ENCODE measurements at places on chromosomes 4 and X. TPM values are rescaled to one million over a fixed set of nuclear protein-coding genes. Genes with fewer than 3 reads are reported as not detected.
A peak's percentile ranks its signal among the peaks of the same experiment; 100 is the strongest.

- no peaks in the 10 kb centered on the region for H3K27me3 ChIP-seq
- no peak overlapping the region for H3K27ac ChIP-seq
- peaks cover 5% of the 10 kb centered on the region for H3K36me3 ChIP-seq
Observed at GRCh38 chr4:8404791-8405515, 35.6 kb downstream of the ACOX3 start.

DNA sequence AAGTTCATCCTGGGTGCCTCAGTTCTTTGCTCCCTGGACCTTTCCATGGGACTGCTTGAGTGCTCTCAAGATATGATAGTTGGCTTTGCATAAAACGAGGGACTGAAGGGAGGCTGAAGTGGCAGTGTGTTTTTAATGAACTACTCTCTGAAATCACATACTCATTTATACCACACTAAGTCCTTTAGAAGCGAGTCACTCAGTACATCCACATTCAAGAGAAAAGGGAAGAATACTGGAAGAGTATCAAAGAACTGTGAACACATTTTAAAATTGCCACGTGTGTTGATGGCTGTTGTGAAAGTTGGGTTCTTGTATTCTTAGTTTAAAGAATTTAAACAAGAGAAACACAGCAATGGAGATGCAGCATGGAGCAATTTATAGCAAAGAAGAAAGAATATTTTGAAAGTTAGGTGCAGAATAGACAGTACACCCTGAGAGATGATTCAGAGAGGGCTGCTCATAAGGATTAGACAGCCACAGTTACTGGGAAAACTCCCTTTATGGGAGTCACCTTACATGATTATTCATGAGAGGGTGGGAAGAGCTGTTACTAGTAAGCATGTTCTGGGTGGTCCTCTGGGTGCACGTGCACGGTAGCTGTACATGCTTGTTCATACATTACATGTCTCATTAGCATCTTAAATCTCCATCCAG, 380.7 kb downstream of the ADGRL3 start:
- no peak overlapping the region for H3K27ac ChIP-seq
- H3K4me1 ChIP-seq, result no peaks in the 10 kb centered on the region
- no peaks in the 10 kb centered on the region for H3K36me3 ChIP-seq
- no peaks in the 10 kb centered on the region for H3K27me3 ChIP-seq
- no peak overlapping the region for H3K4me3 ChIP-seq
- DNase-seq, result no peak

- H3K27me3 ChIP-seq, result peaks cover 35% of the 10 kb centered on the region
- peak overlapping the region; percentile 84 for H3K4me3 ChIP-seq
- H3K4me1 ChIP-seq, result peaks cover 64% of the 10 kb centered on the region
- peaks cover 15% of the 10 kb centered on the region for H3K36me3 ChIP-seq
Observed at GRCh38 chr4:56655627-56656345, 25.3 kb downstream of the HOPX start.

- no peaks in the 10 kb centered on the region for H3K36me3 ChIP-seq
- H3K4me3 ChIP-seq, result no peak overlapping the region
- H3K27me3 ChIP-seq, result no peaks in the 10 kb centered on the region
- no peaks in the 10 kb centered on the region for H3K4me1 ChIP-seq
Observed at GRCh38 chr4:89204624-89205023, 93.3 kb downstream of the TIGD2 start.

FGF16 gene
- total RNA-seq, result not detected

DNA sequence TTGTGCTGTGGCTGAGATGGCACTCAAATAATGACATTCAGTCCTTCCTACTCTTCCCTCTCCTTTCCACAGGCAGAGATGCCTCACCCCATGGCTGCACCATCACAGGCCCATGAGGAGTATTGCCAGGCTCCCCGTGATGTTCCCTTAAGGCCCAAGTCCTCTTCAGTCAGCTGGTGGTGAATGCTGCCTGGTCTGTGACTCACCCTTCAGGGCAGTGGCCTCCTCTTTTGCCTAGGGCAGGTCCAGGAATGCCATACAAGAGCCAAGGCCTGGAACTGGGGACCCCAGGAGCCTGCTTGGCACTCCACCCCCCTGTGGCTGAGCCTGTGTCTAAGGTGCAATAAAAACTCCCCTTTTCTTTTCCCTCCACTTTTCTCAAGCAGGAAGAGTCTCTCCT, 144.2 kb upstream of the GEMIN8 start:
- H3K4me3 ChIP-seq, result no peak overlapping the region
- no peaks in the 10 kb centered on the region for H3K27me3 ChIP-seq
- DNase-seq, result no peak
- no peaks in the 10 kb centered on the region for H3K36me3 ChIP-seq
- H3K27ac ChIP-seq, result no peak overlapping the region

DNA sequence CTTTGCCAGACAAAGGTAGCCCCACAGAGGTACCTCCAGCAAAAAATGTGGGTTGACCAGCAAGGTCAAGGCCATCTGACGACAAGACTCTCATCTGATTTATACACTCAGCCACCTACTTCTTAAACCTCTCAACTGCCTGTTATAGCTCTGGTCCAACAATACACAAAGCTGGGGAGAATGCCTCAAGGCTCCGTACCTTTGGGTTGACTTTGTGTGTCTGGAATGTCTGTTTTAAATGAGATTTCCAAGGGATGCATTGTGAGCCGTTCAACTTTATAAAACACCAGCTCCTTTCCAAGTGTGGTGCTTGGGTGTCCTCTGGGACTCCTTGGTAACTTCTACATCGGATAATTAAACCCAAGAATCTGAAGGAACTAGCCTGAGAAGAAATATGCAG, 167.0 kb upstream of the RPL34 start:
- no peak overlapping the region for H3K27ac ChIP-seq
- DNase-seq, result no peak
- no peak overlapping the region for H3K4me3 ChIP-seq
- H3K27me3 ChIP-seq, result peaks cover 11% of the 10 kb centered on the region
- H3K36me3 ChIP-seq, result peaks cover 6% of the 10 kb centered on the region
- H3K4me1 ChIP-seq, result peaks cover 7% of the 10 kb centered on the region

DNA sequence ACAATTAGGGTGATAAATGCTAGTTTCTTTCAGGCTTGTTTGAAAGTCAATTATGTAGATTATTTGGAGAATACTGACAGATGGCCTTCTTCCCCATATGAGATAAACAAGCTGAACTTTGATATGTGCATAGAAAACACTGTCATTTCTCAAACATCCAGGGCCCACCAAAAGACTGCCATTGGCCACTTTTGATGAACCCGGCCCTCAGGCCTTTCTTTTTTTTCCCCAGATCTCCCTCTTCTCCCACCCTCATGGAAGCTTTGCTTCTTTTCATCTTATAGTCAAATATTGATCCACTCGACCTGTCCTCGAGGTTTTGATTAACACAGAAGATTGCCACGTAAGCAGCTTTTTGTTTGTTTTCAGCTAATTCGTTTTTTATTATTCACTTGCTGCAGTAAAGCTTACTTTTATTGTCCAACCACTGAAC, 377.4 kb downstream of the SMARCA1 start:
- no peaks in the 10 kb centered on the region for H3K4me1 ChIP-seq
- no peak overlapping the region for H3K4me3 ChIP-seq

- peak; percentile 30 for DNase-seq
- H3K4me1 ChIP-seq, result peaks cover 15% of the 10 kb centered on the region
- H3K4me3 ChIP-seq, result peak overlapping the region; percentile 75
- H3K27ac ChIP-seq, result peak overlapping the region; percentile 36
Observed at GRCh38 chr4:76950052-76950955, 752 bp downstream of the SEPTIN11 start.

GRCh38 chr4:170089668-170090351, at the start of gene AADAT:
AADAT (minus strand) TSS chr4:170089956; CDS start chr4:170089690, 266 bp downstream.
- H3K27ac ChIP-seq, result no peak within 1 kb of the TSS
- H3K36me3 ChIP-seq, result no peaks in the 10 kb centered on the region
- peak within 1 kb of the TSS; percentile 46 for H3K4me3 ChIP-seq

DNA sequence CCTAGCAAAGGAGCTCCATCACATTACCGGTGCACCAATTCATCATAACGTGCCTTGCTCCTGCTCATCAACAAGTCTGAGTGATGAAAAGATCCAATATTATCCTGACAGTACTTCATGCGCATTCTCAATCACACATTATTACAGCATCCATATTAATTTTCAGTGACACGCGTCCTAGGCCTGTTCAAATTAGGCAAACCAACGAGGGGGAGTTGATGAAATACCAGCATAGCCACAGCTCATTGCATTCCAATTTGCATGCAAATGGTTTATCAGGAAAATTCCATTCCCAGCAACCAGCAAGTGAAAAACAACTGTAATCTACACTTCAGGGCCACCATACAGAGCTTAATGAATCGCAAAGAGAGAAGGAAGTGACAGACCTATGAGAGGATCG, 236.9 kb downstream of the DCLK2 start:
- H3K36me3 ChIP-seq, result peaks cover 14% of the 10 kb centered on the region
- H3K27ac ChIP-seq, result no peak overlapping the region
- H3K4me3 ChIP-seq, result no peak overlapping the region
- H3K27me3 ChIP-seq, result no peaks in the 10 kb centered on the region
- H3K4me1 ChIP-seq, result no peaks in the 10 kb centered on the region

DNA sequence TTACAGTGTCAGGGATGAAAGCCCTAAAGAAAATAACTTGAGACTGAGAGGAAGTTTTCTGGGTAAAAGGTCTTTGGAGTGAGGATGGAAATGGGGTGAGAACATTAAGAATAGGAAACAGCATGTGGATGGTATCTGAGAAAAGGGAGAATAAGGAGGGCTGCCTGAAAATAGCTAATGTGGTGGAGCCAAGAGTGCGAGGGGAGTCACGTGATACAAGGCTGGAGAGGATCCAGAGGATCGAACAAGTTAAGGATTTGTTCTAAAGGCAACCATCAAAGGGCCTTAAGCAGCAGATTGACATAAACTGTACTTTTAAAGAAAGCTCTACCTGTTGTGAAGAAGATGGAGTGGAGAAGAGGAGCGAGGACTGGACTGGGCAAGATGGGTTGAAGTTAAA, 347.4 kb upstream of the AGA start:
- no peak for DNase-seq
- no peak overlapping the region for H3K4me3 ChIP-seq
- H3K27ac ChIP-seq, result no peak overlapping the region
- no peaks in the 10 kb centered on the region for H3K27me3 ChIP-seq

DNA sequence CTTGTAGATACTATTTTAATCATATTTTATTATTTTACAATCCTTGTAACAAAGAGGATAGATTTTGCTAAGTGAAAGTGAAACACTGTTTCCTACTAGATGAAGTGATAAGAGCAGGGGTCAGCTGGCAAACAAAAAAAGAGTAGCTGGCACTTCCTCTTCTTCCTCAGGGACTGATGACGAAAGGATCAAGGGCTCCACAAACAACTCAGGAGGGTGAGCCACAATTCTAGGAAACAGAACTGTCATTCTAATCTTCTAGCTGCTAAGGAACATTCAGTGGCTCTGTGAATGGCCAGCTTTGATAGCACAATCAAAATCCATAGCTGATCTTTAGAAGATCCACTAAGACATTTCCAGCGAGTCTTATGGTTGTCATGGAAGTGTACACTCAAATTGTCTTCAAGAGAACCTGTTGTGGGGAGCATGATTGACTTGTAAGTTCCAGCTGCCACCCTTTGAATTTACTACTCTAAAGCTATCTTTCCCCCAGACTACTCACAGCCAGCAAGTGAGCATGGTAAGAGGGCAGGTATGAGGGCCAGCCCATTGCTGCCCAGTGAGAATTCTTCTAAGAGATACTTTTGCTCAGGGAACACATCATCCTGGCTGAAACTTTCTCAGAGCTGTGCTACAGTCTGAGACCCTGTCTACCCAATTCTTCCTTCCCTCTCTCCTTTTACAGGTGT, 275.7 kb upstream of the RASGEF1B start:
- H3K27me3 ChIP-seq, result no peaks in the 10 kb centered on the region
- no peaks in the 10 kb centered on the region for H3K36me3 ChIP-seq
- H3K27ac ChIP-seq, result no peak overlapping the region
- peaks cover 6% of the 10 kb centered on the region for H3K4me1 ChIP-seq
- H3K4me3 ChIP-seq, result no peak overlapping the region
- DNase-seq, result no peak

ATP1B4 gene
- total RNA-seq, result not detected

DNA sequence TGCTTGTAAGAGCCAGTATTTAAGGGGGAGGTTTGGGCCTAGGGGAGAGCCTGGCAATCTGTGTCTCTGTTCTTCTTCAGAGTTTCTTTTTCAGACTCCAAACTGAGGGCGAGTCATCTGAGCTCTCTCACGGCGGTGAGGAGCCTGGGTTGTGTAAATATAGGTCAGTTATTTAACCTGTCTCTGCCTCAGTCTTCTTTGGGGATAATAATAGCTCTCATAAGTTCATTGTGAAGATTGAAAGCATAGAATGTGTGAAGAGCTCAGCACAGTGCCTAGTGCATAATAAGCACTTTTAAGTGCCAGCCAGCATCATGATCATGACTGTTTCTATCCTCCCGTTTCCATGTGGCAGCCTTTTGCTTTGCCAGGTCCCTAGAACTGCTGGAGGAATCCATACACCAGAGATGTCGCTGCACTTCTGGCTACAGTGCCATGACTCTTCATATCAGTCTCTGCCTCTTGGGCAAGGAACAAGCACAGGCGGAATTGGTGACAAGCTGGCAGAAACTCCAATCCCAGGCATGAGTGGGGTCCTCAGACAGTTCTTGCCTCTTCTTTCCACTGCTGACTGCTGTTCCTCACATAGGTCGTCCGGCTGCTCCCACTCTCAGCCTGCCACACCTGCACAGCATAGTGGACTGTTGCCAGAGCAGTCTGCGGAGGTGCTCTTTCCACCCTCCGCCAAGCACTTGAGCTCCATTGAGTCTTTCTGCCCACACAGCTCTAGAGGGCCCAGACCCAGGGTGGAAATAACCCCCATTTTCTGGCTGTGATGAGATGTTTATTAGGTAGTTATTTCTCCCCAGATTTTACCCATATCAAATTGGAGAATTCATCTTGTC, 103.7 kb upstream of the MAML3 start:
- peaks cover 15% of the 10 kb centered on the region for H3K27me3 ChIP-seq
- no peak overlapping the region for H3K4me3 ChIP-seq
- peaks cover 10% of the 10 kb centered on the region for H3K4me1 ChIP-seq
- no peak overlapping the region for H3K27ac ChIP-seq
- DNase-seq, result no peak

- no peaks in the 10 kb centered on the region for H3K27me3 ChIP-seq
- H3K36me3 ChIP-seq, result no peaks in the 10 kb centered on the region
- no peak overlapping the region for H3K27ac ChIP-seq
- no peak for DNase-seq
- H3K4me1 ChIP-seq, result no peaks in the 10 kb centered on the region
Observed at GRCh38 chr4:92988301-92988700, 684.5 kb downstream of the GRID2 start.
